Bone marrow (tissue), 2 donors: ENCODE measurements at places on chromosomes 5 and 9.

DNA sequence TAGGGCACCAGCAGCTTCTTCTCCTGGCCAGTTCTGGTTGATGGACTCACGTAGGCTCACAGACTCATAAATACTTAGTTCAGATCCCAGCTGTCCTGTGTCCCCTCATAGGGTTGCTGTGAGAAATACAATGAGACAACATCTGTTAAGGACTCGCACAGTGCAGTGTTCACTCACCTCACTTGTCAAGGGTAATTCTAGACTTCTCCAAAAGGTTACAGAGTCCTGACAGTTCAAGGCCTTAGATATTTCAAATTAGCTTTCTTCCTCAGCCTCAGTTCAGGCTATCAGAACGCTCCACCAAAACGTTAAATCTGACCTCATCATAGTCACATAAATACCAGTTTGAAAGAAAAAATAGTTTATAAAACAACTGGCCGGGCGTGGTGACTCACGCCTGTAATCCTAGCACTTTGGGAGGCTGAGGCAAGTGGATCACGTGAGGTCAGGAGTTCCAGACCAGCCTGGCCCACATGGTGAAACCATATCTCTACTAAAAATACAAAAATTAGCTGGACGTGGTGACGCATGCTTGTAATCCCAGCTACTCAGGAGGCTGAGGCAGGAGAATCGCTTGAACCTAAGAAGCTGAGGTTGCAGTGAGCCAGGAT lies 106.3 kb downstream of the UGCG start:
- no peak for DNase-seq

DNA sequence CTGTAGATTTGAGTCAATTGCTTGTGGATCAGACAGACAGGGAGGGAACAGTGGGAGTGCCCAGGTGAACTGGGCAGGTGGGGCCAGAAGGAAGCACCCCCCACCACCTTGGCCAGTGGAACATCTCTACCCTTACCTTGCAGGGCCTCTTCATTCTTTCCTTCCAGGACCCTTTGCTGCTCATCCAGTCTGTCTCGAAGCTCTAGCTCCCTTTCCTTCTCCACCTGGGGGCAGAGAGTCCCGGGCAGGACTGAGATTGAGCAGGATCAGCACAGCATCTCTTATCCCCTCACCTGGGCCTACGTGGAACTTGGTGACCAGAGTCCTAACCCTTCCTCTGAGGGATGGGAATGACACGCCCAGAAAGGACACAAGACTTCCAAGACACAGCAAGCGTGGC lies 25.0 kb downstream of the CCDC69 start:
- DNase-seq, result no peak

DNA sequence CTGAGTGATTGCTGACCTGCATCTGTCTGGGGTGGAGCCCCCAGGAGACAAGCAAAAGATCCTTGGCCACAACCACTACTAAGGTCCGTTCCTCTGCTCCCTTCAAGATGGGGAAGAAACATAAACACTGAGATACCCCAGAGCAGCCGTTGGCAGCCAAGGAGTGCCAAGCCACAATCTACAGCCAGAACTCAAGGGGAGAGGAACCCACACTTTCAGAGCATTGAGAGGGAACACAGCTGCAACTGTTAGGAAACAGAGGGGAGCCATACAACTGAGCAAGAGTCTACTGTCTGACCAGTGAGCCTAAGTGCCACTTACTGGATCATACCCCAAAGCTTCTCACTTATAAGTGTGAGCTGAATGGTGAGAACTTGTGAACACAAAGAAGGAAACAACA lies 44.6 kb upstream of the ADRB2 start:
- DNase-seq, result no peak

DNA sequence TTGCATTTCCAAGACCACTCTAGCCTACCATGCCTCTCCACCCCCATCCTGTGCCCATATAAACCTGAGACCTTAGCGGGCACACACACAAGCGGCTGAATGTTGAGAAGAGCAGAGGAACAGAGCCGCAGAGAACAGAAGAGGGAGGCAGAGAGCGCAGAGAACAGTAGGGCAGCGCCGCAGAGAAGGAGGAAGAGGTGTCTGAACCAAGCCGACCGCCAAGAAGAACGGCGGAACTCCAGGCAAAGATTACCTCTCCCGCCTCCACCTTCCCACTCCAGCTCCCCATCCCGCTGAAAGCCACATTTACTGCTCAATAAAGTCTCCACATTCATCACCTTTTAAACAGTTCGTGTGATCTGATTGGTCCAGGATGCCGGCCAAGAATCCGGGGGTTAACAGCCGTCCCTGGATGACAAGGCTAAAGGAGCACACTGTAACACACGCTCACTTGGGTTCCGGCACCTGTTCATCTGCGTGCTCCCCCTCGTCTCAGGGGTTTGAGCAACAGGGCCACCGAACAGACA lies 33.2 kb downstream of the GRIN3A start:
- DNase-seq, result no peak

- no peak for DNase-seq
Observed at GRCh38 chr9:93080406-93080805, 15.6 kb upstream of the CARD19 start.

- no peak for DNase-seq
Observed at GRCh38 chr9:38380230-38380871, 12.2 kb upstream of the ALDH1B1 start.

- DNase-seq, result peak; percentile 34
Observed at GRCh38 chr9:128902351-128903078, 18.3 kb upstream of the PHYHD1 start.

DNA sequence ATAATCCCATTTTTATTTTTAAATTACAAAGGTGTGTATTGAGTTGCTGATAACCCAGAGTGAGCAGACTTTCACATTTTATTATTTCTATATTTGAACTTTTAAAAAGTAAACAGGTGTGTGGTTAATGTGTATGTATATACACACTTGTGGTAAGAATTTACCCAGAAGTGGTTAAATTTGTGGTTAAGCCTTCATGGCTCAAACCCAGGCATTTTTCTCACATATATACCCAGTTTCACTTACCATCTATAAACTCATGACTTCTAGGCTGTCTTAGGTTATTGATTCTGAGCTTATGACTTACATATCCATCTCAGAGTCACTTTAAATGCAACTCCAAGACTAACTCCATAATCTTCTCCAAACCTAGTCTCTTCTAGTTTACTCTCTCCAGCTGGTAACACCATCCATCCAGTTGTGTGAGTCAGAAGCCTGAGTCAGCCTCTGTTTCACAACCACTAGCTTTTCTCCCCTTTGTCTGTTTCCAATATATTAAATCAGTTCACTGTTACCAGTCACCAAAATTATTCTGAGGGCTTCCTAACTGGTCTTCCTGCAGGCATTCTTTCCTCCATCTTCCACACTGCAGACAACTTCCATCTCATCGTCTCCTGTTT lies 20.2 kb downstream of the ZBED3 start:
- no peak for DNase-seq

DNA sequence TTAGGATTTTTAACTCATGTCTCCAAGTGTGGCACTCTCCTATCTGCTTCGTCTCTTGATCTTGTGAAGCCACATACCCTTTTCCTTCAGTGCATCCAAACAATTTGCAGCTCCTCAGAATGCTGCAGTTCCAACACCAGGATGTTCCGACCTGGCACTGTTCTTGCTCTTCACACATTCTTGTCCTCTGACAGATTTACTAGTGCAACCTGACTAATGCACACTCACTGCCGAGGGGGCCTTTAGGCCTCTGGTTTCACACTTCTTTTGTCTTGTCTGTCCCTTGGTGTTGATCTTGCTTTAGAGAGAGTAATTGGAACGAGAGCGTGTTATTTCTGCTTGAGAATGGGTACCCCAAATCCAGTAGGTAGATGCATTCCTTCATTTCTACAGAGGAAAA lies 15.0 kb downstream of the ARHGAP26 start:
- no peak for DNase-seq

DNA sequence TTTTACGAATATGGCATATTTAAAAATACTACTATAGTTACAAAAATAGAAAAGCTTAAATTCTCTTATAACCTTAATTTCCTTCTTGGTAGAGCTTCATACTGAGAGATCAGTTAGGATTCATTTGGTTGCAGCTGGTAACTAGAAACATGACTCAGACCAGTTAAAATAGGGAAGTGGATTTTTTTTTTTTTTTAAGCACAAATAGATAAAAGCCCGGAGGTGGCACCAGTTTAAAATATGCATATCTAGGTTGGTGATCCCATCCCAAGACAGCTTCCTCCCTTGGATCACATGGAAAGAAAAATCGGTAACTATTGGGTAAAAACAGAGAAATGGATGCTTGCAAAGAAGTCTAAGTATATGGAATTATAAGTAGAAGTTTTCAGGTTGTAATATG lies 1634.3 kb downstream of the MAT2B start:
- DNase-seq, result no peak

GRCh38 chr5:180289966-180290365 lies 1.9 kb downstream of the MAPK9 start:
- DNase-seq, result no peak

DNA sequence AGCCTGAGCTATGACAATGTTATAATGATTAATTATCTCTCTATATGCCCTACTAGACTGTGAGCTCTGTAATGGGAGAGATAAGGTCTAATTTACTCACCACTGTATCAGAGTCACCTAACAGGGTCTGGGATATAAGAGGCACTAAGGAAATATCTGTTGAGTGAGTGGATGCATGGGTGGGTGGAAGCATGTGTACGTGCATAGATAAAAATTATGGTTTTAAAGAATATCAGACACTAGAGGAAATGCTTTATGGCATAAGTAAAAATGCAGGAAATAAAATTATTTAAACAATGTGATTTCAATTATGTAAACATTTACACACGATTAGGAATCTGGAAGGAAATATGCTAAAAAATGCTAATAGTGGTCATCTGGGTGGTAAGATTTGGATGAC lies 137.8 kb downstream of the SPOCK1 start:
- DNase-seq, result no peak

DNA sequence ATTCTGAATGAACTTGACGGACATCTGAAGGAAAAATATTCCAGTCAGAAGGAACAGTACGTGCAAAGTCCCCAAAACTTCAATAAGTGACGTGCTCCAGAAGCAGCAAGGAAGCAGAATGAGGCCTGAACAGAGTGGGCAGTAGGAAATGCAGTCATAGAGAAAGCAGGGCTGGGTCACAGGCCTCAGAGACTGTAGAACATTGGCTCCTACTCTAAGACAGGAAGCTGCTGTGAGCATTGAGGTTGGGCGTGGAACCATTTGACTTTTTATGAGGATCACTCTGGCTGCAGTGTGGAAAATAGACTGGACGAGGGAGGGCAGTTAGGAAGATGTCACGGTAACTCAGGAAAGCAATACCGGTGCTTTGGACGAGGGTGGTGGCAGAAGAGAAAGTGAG lies 64.0 kb downstream of the DOCK8 start:
- no peak for DNase-seq

- no peak for DNase-seq
Observed at GRCh38 chr9:89236955-89237573, 58.4 kb upstream of the SHC3 start.

- DNase-seq, result no peak
Observed at GRCh38 chr5:90746119-90746518, 187.5 kb downstream of the ADGRV1 start.

- DNase-seq, result no peak
Observed at GRCh38 chr9:70133253-70134208, 89.9 kb downstream of the MAMDC2 start.

GRCh38 chr5:135467871-135468485 lies 15.8 kb upstream of the TIFAB start:
- no peak for DNase-seq

- DNase-seq, result no peak
Observed at GRCh38 chr9:94811074-94811473, 84.6 kb downstream of the AOPEP start.

- no peak for DNase-seq
Observed at GRCh38 chr9:26470284-26470683, 422.3 kb downstream of the CAAP1 start.

GRCh38 chr9:20584968-20585643 lies 37.2 kb downstream of the MLLT3 start:
- DNase-seq, result no peak

- no peak for DNase-seq
Observed at GRCh38 chr9:36080519-36080918, 43.8 kb downstream of the RECK start.

DNA sequence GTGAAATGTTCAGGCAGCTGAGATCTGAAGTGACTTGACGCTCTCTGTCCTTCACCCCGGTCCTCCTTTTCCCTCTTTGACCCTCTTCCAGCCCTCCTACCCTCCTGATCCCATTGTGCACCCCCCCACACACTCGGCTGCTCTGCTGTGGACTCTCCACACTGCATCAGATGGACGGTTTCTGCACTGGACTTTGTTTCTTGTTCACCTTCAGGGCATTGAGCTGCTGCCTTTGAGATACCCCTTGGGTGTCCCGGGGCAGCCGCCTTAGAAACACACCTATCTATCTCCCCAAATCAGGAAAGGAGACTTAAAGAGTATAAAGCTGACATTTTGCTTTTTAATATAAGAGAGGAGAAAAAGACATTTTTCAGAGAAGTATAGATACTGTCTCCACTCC lies 27.5 kb downstream of the AMBP start:
- DNase-seq, result no peak

- no peak for DNase-seq
Observed at GRCh38 chr5:79938468-79938867, 52.6 kb downstream of the MTX3 start.

- DNase-seq, result no peak
Observed at GRCh38 chr5:15283076-15283475, 216.9 kb upstream of the FBXL7 start.

GRCh38 chr5:95878417-95879323 lies 56.1 kb upstream of the GLRX start:
- no peak for DNase-seq

GRCh38 chr9:132474253-132474652 lies 64.2 kb downstream of the CFAP77 start:
- no peak for DNase-seq

DNA sequence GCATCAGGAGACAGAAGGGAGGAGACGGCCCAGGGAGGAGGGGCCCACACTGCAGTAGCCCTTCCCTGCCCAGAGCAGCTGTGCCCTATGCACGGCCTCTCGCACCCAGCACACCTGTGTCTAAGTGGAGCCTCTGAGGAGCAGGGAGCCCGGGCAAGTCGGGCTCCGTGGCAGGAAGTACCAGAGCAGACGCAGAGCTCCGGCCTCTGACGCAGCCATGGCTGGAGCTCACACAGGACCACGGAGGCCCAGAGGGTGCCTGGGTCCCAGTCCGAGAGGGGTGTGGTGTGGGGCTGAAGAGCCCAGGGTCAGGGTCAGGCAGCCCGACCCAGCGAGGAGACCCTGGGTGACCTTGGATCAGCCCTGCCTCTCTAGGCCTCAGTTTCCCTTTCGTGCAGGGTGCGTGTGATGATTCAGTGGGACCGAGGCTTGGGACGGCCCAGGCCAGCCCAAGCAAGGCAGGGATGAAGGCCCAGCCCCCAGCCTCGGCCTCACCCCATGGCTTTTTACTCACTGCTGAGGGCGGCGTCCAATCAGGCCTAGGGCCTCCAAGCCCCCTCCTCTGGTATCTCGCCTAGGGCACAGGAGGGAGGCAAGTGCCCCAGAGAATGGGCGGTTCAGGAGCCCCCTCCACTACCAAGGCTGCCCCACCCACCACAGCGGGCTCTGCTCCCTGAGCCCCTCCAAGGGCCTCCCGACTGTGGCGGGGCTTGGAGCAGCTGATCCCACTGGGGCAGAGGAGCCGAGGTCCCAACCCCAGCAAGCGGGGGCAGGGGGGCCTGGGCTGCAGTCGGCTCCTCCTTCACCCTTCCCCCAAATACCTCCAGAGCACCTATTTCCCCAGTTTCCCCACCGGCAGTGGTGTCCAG lies 4.3 kb upstream of the AGPAT2 start:
- DNase-seq, result no peak
